T-helper 22 cell (primary cell): ENCODE measurements at places on chromosomes 16 and 17.

- DNase-seq, result no peak
Measured at GRCh38 chr17:72145962-72146361, 25.1 kb downstream of the SOX9 start.

GRCh38 chr16:81537721-81538561 lies 93.3 kb downstream of the CMIP start:
- no peak for DNase-seq

GRCh38 chr16:66030036-66030435 lies 336.5 kb upstream of the CDH5 start:
- no peak for DNase-seq

GRCh38 chr17:38349097-38349730 lies 2.4 kb upstream of the SOCS7 start:
- DNase-seq, result peak; percentile 47

- peak; percentile 25 for DNase-seq
Measured at GRCh38 chr17:8057691-8058114, 18.8 kb downstream of the ALOX15B start.

GRCh38 chr17:42092939-42093338 lies 5.3 kb downstream of the ZNF385C start:
- no peak for DNase-seq

DNA sequence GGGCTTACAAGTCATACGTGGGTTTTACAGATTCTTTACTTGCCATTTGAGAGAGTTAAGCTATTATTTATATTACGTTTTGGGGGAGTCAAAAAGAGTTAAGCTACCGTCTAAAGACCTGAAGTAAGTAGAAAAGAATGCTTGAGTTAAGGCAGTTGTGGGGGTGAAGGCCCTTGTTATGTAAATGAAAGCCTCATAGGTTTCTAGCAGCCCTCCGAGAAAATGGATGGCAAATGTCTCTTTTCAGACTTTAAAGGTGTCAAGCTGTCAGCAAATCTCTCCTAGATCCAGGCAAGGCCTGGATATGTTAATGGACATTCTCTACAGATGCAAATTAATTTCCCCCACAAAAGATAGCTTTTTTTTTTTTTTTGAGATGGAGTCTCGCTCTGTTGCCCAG lies 7.2 kb upstream of the EIF4A3 start:
- DNase-seq, result no peak

DNA sequence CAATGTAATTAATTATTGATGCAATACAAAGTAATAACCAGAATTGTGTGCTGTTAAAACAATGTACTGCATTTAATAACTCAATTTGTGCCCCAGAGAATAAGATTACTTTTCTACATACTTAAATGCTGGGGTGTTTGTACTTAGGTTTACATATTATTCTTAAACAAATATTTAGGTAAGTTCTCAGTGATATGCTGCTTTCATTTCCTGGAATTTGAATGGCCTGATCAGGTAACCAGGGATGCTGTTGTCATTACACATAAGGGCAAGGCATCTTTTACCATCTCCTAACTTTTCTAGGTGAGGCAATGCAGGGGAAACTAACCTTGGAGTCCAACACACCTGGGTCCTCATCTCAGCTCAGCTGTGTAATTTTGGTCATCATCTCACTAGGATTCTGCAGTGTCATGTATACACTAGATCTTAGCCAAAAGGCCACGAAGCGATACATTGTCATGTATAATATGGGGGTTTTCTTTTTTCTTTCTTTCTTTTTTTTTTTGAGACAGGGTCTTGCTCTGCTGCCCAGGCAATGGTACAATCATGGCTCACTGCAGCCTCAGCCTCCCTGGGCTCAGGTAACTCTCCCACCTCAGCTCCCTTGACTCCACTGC lies 45.2 kb downstream of the MYO1D start:
- DNase-seq, result no peak

- no peak for DNase-seq
Measured at GRCh38 chr16:86893506-86893905, 315.2 kb downstream of the FOXL1 start.

DNA sequence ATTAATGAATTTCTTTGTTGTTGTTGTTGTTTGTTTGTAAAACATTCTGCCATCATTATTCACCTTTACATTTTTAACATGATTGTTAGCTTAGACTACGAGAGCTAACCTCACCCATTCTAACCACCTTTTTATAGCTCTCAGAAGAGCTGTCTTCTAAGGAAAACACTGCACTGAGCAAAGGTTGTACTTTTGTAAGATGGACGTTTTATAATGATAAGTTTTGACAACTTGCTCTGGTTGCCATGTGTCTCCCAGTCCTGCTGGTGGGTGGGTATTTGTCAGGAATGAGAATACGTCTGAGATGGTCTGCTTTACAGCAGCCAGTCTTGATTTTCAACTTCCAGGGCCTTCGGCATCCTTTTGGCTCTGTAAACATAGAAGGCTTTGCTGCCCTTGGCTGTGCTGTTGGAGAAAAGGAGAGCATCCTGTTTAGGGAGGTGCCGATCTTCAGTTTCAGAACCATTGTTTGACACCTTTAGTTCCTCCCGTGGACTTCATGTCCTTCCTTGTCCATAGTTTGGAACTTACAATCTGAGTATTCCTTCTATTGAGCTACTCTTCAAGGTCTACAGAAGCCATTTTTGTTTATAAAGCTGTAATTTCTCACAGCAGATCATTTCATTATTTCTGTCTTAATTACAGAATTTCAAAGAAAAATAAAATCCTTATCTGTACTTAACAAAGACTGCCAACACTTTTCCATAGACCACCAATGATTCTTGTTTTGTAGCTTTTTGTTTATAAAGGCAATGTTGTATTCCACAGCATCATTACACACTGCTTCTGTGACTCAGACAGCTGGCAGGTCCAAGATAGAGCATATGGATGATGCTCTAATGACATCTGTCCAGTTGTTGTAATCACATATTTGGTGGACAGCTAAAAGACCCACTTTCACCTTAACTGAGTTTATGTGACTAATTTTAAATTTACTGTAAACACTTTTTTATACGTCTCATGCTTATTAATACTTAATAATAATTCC lies 270.1 kb upstream of the TBX2 start:
- DNase-seq, result no peak

- DNase-seq, result no peak
Measured at GRCh38 chr16:57126411-57126810, 34.0 kb downstream of the CPNE2 start.

DNA sequence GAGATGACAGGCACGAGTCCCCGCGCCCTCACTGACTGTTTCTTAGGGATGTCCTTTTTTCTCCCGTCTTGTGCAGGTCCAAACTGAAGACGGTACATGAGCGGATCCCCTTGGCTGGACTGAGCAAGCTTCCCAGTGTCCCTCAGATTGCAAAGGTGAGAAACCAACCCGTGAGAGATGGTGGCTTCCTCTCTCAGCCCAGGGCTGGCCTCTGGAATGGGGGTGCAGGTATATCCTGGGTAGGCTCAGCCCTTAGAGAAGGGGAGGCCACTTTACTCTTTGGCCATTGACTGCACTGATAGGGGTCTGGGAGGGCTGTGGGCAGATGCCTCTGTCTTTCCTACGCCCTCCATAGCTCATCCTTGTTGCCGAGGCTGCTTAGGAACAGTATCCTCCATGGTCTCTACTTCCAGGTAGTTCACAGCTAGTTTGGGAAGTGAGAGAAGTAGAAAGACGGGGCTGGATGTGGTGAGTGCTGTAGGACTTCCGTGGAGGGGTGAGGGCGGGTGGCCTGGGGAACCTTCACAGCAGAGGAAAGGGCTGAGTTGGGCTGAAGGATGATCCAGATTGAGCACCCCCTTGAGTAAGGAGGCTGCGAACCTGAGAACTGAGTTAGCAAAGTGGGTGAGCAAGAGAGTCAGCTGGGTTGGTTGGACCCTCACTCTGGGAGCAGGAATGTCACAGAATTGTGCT lies 83.0 kb downstream of the OR1D5 start:
- no peak for DNase-seq

- peak; percentile 11 for DNase-seq
Measured at GRCh38 chr16:83956336-83957289, 3.6 kb downstream of the OSGIN1 start.

DNA sequence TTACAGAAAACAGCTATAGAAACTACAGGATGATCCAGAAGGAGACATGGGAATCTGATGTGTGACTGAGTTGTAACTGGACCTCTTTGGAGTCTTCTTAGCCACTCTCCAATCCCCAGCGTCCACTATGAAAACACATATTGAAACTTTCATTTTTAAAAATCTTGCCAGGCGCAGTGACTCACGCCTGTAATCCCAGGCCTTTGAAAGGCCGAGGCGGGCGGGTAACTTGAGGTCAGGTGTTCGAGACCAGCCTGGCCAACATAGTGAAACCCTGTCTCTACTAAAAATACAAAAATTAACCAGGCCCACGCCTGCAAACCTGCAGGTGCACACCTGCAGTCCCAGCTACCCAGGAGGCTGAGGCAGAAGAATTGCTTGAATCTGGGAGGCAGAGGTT lies 53.3 kb downstream of the HIC1 start:
- DNase-seq, result no peak

DNA sequence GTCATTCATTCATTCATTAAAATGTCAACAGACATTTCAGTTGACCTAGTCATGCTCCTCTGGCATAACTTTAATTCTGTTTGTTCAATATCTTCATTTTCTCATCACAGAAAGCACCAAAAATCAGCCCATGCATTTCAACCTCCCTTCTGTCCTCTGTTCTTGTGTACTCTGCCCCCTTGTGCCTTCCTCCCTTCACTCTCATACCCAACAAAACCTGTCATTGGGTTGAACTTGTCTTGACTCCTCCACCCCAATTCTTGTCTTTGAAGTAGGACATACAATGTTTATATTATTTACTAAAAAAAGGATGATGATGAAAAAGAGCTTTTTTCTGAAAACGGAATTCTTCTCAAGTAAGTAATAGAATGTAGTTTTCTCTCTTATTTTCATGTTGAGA lies 43.8 kb downstream of the COX10 start:
- DNase-seq, result no peak

DNA sequence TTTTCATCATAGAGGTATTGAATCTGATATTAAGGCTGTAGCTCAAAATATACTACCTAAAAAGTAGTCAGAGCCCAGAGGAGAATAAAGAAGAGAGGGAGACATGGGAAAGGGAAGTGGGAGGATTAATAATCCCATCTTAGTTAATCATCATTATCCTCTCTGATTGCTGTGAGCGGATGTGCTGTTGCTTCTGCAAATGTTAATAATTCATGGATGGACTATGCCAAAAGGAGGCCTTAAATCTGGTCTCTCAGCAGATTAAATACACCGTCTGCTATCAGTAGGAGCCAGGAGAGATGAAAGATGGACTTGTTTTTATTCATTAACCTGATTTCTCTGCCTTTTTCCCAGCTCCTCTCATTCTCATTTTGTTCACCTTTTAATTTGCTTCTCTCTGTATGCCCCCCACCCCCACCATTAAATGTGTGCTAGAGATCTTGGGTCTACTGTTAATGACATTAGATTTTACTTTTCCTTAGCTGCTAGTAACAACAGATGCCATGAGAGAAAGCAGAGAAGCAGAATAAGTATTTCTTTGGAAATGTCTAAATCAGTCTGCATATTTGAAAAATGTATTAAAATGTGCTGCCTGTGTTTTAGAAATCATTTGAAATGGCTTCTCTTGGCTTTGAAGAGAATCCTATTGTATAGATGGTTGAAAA lies 44.2 kb downstream of the NUP93 start:
- DNase-seq, result no peak

DNA sequence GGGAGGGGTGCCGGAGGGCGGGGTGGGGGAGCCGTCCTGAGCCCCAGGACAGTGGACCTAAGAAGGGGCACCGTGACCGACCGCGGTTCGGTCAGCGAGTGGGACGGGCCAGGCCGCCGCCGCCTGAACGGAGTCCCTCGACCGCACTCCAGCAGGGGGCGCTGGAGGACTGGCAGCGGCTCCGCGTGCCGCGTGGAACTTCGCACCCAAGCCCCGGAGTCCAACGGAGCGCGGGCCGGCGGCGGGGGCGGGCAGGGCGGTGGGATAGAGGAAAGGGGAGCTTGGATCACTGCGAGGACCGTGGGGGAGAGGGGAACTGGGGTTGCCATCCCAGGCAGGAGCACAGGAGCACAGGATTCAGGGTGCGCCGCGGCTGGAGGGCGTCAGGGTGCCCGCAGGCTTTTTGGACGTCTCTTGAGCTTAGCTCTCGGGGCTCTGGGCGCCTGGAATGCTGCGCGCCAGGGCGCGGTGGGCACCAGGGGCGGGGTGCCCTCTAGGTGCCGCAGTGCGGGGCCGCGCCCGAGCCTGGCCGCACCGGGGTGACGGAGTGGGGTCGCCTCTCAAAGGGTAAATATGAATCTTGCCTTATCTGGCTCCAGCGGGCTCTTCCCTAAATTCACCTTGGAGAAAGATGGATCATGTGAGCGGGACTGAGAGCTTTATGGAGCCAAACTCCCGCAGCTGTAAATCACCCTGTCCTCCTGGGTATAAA lies 379 bp upstream of the OTOP2 start:
- DNase-seq, result peak; percentile 32

- DNase-seq, result no peak
Measured at GRCh38 chr16:66247516-66248481, 118.7 kb upstream of the CDH5 start.

- no peak for DNase-seq
Measured at GRCh38 chr16:56362057-56362655, 63.2 kb downstream of the AMFR start.

- DNase-seq, result no peak
Measured at GRCh38 chr17:82314727-82315605, 2.4 kb downstream of the CD7 start.

DNA sequence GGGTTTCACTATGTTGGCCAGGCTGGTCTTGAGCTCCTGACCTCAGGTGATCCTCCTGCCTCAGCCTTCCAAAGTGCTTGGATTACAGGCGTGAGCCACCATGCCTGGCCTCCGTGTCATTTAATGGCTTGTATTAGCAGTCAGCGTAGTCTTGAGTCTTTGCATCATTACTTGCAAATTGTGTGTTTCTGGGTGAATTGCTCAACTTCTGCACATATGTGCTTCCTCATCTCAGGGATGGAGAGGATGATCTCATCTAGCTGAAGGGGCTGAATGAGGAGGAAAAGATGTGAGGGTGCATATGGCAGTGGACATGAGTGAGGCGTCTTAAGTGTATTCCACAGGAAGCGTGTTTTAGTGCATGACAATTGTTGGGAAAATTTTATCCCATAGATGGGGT lies 155.8 kb downstream of the SNX29 start:
- no peak for DNase-seq

GRCh38 chr17:17568772-17569195 lies 22.7 kb downstream of the PEMT start:
- DNase-seq, result no peak

DNA sequence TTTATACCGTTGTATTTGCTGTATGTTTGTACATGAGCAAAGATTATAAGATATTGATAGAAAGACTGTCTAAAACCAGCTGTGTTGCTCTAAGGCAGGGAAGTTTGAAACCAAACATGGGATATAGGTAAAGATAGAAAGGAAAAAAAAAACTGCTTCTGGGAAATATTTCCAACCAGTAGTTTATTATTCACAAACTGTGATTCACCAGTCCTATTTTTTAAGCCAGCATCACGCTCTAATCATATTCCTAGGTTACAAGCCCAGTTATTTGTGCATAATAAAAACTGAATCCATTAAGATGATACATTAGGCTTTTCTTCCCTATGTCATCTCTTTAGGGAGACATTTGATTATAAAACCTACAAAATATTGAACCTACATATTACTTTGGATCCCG lies 4.0 kb downstream of the ERN1 start:
- no peak for DNase-seq

GRCh38 chr16:50899951-50900350 lies 158.1 kb downstream of the CYLD start:
- no peak for DNase-seq

GRCh38 chr16:20257234-20257633 lies 70.1 kb downstream of the GP2 start:
- DNase-seq, result no peak

- DNase-seq, result no peak
Measured at GRCh38 chr17:35616536-35616935, 29.4 kb downstream of the AP2B1 start.
